Activated CD4-positive, alpha-beta T cell treated with anti-CD3 and anti-CD28 coated beads, Interleukin-2, Interleukin-4, amounts not matched to agents 100 ng/mL and 50 ng/mL, durations not matched to agents 16 hours and 8 hours (primary cell): ENCODE measurements at places on chromosomes 7 and 10.
A peak's percentile ranks its signal among the peaks of the same experiment; 100 is the strongest.

- DNase-seq = no peak
Observed at GRCh38 chr7:87316097-87316700, 29.3 kb upstream of the CROT start.

DNA sequence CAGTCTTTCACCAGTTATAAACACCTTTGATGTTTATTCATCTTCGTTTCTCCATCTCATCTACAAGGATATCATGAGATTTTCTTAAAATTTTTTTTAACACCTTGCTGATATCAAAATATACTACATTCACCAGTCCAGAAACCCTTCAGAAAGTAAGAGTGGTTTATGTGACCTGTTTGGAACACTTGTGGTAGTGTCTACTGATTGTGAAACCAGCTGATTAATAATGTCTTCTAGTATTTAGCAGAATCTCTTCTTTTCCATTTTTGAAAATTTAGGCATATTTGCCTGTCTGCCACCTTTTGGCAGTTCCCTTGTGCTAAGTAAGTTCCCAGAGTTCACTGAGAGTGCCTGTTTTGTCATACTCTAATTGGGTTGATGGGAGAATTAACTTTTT lies 18.5 kb downstream of the DLD start:
- peak; percentile 4 for DNase-seq

DNA sequence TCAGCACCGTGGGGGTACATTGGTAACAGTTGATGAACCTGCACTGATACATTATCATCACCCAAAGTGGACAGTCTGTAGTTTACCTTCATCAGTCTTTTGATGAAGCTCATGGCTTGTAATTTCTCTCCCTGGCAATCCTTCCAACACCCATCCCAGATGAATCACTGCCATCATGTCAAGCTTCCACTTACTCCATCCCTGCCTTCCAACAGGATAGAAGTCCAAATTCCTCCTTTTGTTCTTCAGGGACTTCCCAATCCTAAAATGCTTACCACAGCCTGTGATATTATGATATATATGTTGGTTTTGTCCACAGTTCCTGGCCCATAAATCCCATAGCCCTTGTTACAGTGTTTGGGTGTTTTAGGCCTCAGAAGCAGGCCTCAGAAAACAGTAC lies 16.1 kb downstream of the SNX10 start:
- no peak for DNase-seq

- DNase-seq = no peak
Observed at GRCh38 chr10:50506861-50507573, 116.7 kb downstream of the SGMS1 start.

GRCh38 chr10:120517881-120518484 lies 61.0 kb downstream of the PLPP4 start:
- DNase-seq = no peak

- no peak for DNase-seq
Observed at GRCh38 chr10:44958196-44958897, 1.3 kb upstream of the RASSF4 start.

DNA sequence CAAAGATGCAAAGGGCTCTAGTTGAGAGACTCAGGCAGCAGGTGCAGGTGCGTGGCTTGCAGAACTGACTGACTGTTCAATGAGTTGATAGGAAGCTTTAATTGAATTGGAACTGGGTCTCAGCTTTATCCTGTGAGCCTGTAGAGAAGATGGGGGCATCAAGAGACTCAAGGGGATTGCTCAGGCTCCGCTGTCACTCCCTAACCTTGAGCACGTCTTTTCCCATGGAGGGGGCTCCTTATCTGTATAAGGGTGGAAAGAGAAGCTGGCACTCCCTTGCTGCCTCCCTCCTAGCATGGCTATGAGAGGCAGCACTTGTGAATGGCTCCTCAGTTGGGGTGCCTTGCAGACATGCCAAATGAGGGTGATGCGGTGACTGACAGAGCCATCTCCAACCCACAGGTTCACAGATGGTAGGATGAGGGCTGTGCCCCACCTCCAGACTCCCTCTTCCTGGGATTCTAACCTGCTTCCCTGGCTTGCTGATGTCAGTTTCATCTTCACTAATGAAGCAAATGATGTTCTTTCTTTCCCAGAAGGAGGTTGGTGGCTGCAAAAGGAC lies 12.4 kb upstream of the PLEKHA1 start:
- no peak for DNase-seq

DNA sequence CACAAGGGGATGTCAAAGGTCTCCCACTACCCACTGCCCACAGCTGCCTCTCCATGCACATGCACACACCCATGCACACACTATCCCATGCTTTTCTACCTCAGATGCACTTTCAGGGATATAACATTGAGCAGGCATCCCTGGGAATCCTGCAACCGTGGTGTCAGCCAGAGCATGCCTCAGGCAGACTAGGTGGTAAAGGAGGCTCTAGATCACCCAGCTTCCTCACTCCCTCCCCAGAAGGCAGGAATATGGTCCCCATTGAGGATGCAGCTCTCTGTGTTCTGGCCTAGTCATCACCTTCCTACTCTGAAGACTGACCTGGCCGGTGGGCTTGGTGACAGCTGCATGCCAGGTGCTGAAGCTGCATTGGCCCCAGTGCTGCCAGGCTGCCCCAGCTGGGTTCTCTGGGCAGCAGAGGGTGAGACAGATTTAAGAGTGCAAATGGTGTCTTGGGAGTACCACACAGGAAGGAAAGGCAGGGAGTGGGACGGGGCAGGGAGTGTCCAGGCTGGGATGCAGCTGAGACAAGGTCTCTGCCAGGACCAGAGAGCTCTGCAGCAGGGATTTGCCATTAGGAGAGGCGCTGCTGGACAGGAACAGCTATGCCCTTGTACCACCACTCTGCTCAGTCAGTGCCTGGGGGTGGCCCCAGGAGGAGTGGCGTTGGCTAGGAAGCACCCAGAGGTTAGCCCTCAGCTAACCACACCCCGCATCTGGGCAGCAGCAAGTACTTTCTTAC lies 53.4 kb upstream of the GDF10 start:
- no peak for DNase-seq
